ENCODE measurements at places on chromosomes 7 and 10. TPM values are rescaled to one million over a fixed set of nuclear protein-coding genes. Genes with fewer than 3 reads are reported as not detected.
A peak's percentile ranks its signal among the peaks of the same experiment; 100 is the strongest.

Gene NODAL
- not detected for total RNA-seq

Gene PRPS1L1
- not detected for total RNA-seq

Gene SPDYE8
- not detected for total RNA-seq

Gene RHOBTB1
- total RNA-seq: 14.4 TPM

DNA sequence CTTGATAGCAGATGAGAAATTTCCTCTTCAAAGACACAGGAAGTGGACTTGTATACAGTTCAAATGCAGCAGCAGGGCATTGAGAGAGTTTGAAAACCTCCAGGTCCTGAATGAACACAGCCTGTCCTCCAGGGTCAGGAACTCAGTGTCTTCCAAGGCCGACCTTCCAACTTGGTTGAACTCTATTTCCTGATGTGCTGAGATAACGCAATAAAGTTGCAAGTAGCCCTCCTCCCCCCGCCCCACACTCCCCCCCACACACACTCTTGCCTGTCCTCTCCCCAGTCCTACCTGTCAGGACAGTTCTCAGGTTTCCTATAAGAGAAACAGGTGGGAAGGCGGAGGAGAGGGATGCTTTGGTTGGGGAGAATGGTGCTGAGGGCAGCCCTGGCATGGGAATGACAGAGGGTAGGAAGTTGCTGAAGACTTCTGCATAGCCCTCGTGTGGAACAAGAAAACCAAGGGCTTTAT is 90.0 kb downstream of the CCDC71L start:
- DNase-seq: no peak
- peak overlapping the region; percentile 20 for H3K27ac ChIP-seq
- H3K4me1 ChIP-seq: peaks cover 48% of the 10 kb centered on the region
- H3K4me3 ChIP-seq: no peak overlapping the region
- H3K36me3 ChIP-seq: no peaks in the 10 kb centered on the region

DNA sequence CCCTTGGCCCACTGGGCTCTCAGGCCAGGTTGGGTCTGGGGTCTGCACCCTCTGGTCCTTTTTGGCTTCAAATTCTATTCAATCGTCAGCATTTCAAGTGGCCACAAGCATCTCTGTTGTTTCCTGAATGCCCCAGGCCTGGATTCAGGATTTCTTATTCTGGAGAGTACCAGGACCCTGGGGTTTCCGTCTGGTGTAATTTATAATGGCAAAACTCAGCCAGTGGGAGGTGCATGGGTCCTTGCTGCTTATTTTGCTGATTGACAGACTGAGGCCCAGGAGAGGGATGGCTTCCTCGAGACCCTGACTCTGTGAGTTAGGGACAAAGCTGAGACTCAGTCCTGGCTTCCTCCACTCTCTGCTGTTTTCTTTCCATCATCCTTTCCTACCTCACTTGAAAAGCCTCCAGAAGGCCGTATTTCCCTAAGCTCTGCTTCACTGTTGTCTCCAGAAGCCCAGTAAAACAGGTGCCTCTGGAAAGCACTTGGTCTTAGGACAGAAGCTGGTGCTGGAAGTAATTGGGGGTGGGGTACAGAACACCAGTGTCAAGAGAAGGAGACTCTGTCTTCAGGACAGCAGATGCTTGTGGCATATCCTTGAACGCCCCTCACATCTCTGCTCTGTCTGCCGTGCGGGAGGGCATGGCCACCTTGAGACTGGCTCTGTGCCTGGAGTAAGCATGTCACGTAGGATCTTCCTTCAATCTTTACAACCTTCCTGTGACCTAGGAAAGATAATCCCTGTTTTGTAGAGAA is 39.4 kb upstream of the SH2D4B start:
- DNase-seq: no peak
- H3K27ac ChIP-seq: peak overlapping the region; percentile 78
- peaks cover 58% of the 10 kb centered on the region for H3K4me1 ChIP-seq
- peaks cover 28% of the 10 kb centered on the region for H3K36me3 ChIP-seq
- peaks cover 9% of the 10 kb centered on the region for H3K27me3 ChIP-seq

Data from glutamatergic neuron (in vitro differentiated cells).